ENCODE measurements at places on chromosomes 7 and 10.

DNA sequence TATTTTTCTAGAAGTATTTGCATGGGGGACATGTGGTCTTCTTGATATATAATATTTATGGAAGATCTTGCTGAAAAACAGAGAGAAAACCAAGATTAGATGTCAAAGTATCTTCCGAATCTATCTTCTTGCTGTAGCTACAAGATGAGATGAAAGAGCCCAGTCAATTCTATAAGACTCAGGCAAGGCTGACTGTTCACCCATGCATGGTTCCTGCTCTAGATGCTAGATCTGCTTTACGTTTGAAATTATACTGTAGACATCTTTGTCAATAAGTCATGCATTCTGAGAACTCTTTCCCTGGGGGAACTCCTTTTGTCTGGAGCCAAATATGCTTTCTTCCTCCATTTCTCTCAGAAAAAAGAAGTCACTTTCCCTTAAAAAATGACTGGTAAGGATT, 1292.0 kb downstream of the XPNPEP1 start:
- no peak for DNase-seq

- DNase-seq, result no peak
Observed at GRCh38 chr10:124252097-124252715, 158.8 kb upstream of the CHST15 start.

- DNase-seq, result no peak
Observed at GRCh38 chr10:118865998-118866693, 111.4 kb upstream of the CACUL1 start.

- DNase-seq, result no peak
Observed at GRCh38 chr10:21661935-21662334, 127.9 kb downstream of the MLLT10 start.

- DNase-seq, result no peak
Observed at GRCh38 chr10:123544986-123545385, 121.2 kb upstream of the GPR26 start.

DNA sequence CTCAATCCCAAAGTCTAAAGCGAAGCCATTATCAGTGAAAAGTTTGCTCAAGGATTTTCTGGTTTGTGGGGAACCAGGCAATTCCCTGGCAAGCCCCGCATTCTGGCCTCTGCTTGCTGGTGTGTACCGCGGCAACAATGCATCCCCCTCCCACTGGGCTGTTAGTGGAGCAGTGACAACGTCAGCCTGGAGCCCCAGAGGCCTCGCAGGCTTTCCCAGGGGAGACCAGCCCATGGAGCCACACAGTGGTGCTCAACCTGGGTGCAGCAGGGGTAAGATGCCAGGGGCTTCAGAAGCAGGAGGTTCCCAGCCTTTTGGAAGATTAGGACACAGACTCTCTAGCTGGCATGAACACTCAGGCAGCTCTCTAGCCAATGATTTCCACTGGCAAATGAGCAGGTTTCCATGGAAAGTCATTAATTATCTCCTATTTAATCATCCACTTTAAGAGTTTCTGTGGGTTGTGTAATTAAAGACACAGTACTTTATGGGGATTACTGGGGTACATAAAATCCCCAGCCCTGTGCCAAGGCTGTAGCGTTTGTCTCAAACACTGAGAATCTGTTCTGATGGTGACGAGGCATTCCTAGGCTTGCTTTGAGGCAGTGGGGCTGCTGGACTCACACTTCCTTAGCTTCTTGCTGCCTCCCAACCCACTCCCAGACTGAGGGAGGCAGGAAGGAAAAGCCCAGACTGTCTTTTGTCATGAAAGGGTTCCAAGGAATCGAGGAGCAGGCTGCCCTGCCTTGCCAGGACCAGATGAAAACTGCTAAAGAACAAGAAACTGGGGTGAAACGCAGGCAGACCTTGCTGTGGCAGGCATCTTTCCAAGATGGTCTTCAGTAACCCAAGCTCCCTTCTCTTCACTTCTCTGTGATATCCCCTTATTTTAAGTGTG, 411.9 kb upstream of the SHH start:
- DNase-seq, result no peak

DNA sequence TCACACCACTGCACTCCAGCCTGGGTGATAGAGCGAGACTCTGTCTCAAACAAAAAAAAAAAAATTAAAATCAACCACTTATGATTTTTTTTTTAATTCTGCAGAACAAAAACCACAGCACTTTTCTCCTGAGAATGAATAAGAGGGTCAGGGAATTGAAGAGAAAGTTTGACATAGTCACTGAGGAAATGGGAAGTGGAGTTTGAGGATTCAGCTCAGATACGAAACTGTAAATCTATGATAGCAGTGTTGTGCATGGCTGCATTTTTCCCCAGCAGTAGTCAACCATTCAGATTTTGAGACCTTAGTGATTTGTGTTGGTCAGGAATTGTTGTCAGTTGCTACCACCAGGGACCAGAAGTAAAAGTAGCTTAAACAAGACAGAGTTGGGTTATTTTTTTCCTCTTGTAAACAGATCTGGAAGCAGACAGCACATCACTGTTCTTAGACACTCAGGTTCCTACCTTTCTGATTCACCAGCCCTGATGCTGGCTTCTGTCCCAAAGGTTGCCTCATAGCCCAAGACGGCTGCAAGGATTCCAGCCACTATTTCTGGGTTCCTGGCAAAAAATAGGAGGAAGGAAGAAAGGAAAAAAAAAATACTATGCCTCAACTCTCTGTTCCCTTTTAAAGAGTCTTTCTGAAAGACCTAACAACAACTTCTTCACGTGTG, 20.1 kb downstream of the PILRA start:
- no peak for DNase-seq

DNA sequence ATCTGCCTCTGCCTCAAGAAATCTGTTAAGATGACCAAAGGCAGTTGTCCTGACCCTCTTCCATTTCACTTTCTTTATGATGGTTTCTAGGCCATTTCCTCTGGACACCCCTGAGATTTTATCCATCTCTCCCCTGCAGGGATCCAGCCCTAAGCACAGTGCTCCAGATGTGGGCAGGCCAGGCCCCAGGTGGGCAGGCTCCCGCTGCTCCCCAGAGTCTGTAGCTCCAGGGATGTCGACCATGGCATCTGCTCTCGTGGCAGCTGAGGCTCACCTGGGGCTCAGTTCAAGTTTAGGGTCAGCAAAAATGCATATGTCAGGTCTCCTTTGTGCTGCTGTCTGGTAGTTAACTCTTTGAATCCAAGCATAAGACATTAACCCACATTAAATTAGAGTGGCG, 11.8 kb downstream of the CEP41 start:
- no peak for DNase-seq

All from AG09309 (cell line).